ENCODE measurements at places on chromosomes 3 and 15.

GRCh38 chr3:143036557-143036956, 35.2 kb downstream of the U2SURP start:
- peak; percentile 7 for DNase-seq

GRCh38 chr3:186722457-186722856, 5.3 kb downstream of the KNG1 start:
- no peak for DNase-seq

- peak; percentile 30 for DNase-seq
Observed at GRCh38 chr3:12287727-12288181, 1.1 kb upstream of the PPARG start.

DNA sequence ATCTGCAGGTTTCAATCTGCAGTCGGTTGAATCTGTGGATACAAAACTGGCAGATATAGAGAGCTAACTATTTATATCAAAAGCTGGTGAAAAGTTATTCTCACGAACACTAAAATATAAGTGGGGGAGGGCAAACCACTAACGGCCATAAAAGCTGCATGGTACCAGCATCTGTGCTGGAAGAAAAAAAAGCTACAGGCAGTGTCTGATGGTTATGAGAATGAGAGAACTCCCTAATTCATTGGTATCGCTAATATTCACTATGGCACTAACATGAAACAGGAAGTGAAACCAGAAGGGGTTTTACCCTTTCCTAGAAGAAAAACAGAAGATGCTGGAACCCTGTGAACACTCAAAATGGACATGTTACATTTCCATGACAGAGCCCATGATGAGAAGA, 15.9 kb downstream of the CEP70 start:
- peak; percentile 73 for DNase-seq

- no peak for DNase-seq
Observed at GRCh38 chr3:118476885-118477618, 557.6 kb downstream of the IGSF11 start.

GRCh38 chr3:36991923-36992805, 767 bp downstream of the EPM2AIP1 start:
- no peak for DNase-seq

- no peak for DNase-seq
Observed at GRCh38 chr3:7433073-7433472, 572.2 kb downstream of the GRM7 start.

- DNase-seq, result no peak
Observed at GRCh38 chr3:11529281-11529680, 114.4 kb downstream of the VGLL4 start.

GRCh38 chr15:37907136-37907535, 27.3 kb upstream of the TMCO5A start:
- DNase-seq, result no peak

All from common myeloid progenitor, CD34-positive (primary cell).